ENCODE measurements at places on chromosomes 7 and 10. TPM values are rescaled to one million over a fixed set of nuclear protein-coding genes. Genes with fewer than 3 reads are reported as not detected.
A peak's percentile ranks its signal among the peaks of the same experiment; 100 is the strongest.

- H3K4me3 ChIP-seq = no peak overlapping the region
- no peak overlapping the region for H3K27ac ChIP-seq
- no peaks in the 10 kb centered on the region for H3K36me3 ChIP-seq
- DNase-seq = no peak
- peaks cover 9% of the 10 kb centered on the region for H3K27me3 ChIP-seq
- H3K4me1 ChIP-seq = no peaks in the 10 kb centered on the region
Observed at GRCh38 chr7:101363196-101363733, 590 bp downstream of the COL26A1 start.

GRCh38 chr10:50552308-50552707, 71.4 kb downstream of the SGMS1 start:
- H3K36me3 ChIP-seq = peaks cover 10% of the 10 kb centered on the region
- H3K27ac ChIP-seq = no peak overlapping the region
- H3K4me1 ChIP-seq = peaks cover 34% of the 10 kb centered on the region
- DNase-seq = no peak

- H3K27me3 ChIP-seq = peaks cover 12% of the 10 kb centered on the region
- no peak overlapping the region for H3K27ac ChIP-seq
- no peak for DNase-seq
- H3K4me1 ChIP-seq = no peaks in the 10 kb centered on the region
- H3K36me3 ChIP-seq = no peaks in the 10 kb centered on the region
Observed at GRCh38 chr10:1853801-1854200, 116.5 kb upstream of the ADARB2 start.

GRCh38 chr10:112835217-112835715, 114.8 kb upstream of the TCF7L2 start:
- no peaks in the 10 kb centered on the region for H3K27me3 ChIP-seq
- no peaks in the 10 kb centered on the region for H3K36me3 ChIP-seq
- H3K27ac ChIP-seq = no peak overlapping the region
- no peak for DNase-seq
- H3K4me1 ChIP-seq = no peaks in the 10 kb centered on the region

GRCh38 chr10:97584798-97585438, 729 bp downstream of the HOGA1 start:
- no peak overlapping the region for H3K4me3 ChIP-seq
- H3K27ac ChIP-seq = no peak overlapping the region
- no peaks in the 10 kb centered on the region for H3K4me1 ChIP-seq
- H3K27me3 ChIP-seq = no peaks in the 10 kb centered on the region
- no peak for DNase-seq
- no peaks in the 10 kb centered on the region for H3K36me3 ChIP-seq

DNA sequence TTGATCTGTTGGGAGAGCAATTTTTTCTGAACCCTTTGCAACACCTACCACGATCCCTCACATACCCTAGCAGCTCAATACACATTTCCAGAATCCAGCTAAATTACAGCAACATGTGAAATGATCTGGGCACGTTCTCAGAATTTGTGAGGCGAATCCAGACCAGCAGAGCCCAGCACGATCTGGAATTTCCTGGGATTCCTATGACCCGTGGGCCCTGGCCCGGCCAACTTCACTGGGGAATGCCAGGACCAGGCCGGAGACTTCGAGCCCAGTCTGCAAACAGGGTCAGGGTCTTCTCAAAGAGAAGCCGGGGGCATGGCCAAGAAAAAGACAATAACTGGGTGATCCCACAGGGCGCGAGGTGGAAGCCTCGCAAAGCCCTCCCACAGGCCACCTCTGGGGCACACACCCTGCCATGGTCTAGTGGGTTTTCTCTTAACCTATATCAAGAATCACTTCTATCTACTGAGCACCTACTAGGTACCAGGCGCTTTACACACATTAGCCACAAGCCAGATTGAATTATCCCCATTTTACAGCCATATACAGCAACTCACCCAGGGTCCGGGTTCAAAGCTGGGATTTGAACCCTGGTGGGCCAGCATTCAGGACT, 33.8 kb downstream of the FAM53B start:
- peaks cover 21% of the 10 kb centered on the region for H3K36me3 ChIP-seq
- H3K4me3 ChIP-seq = no peak overlapping the region
- H3K4me1 ChIP-seq = peaks cover 20% of the 10 kb centered on the region
- no peak for DNase-seq

DNA sequence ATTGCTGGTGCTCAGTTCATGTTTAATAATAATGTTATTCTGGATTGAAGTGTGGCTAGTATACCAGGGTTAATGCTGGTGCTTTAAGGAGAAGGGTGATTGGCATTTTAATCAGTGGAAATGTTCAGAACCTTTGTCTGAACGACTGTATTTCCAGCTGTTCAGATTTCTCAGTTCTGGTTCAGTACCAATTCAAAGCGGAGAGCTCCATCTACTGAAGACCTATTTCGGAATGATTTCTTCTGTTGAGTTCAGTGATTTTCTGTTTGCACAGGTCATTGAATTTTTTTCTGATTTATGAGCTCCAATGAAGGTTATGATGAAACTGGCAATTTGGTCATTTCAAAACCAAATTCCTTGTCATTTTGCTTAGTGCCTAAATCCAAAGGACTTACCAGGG, 160.1 kb downstream of the EXOC4 start:
- H3K27me3 ChIP-seq = no peaks in the 10 kb centered on the region
- H3K36me3 ChIP-seq = no peaks in the 10 kb centered on the region
- no peak overlapping the region for H3K27ac ChIP-seq
- H3K4me3 ChIP-seq = no peak overlapping the region
- DNase-seq = no peak
- no peaks in the 10 kb centered on the region for H3K4me1 ChIP-seq

DNA sequence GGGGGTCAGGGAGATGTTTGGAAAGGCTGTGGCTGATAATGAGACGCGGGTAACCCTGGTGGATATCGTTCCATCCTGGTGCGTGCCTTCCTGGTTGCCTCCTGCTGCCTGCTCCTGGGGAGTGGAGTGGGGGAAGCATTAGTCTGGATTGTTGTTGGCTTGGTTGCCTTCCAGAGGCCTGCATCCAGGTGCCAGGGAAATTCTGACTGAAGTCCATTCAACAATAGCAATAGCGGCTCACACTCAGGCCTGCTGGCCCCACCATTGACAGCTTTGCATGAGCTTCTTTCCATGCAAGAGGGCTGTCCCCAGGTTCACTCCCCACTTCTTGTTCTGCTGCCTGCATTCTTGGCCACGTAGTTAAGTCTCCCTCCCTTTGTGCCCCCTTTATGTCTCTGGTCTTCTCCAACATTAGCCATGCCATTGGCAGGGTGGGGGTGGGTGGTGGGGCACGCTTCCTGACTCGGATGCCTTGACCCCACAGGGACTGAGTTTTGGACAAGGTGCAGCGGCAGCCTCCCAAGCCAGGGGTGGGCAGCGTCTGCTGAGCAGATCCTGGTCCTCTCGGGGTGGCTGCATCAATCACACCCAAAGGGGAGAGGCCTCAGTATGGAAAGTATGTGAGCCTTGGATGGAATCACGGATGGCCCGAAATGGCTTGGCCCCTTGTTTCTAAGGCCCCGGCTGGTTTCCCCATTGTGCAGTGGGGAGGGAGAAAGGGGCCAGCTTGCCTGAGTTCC, 150.2 kb downstream of the GRK5 start:
- no peak overlapping the region for H3K4me3 ChIP-seq
- H3K27ac ChIP-seq = no peak overlapping the region
- no peaks in the 10 kb centered on the region for H3K27me3 ChIP-seq
- no peaks in the 10 kb centered on the region for H3K36me3 ChIP-seq
- no peak for DNase-seq
- H3K4me1 ChIP-seq = no peaks in the 10 kb centered on the region

DNA sequence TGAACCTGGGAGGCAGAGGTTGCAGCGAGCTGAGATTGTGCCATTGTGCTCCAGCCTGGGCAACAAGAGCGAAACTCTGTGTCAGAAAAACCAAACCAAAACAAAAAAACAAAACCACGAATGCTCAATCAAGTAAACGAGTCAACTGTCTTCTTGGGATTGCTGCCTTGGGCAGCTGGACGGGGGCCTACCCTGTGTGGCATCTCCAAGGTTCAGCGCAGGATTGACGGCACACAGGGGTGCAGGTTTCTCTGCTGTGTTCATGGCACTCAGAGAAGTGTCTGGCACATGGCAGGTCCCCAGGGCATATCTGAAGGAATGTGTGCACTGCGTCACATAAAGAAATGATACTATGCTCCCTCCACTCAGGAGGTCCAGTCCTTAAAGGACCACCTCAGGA, 25.2 kb upstream of the CRYGN start:
- H3K27me3 ChIP-seq = peaks cover 3% of the 10 kb centered on the region
- H3K4me3 ChIP-seq = no peak overlapping the region
- no peak overlapping the region for H3K27ac ChIP-seq
- no peak for DNase-seq
- H3K4me1 ChIP-seq = no peaks in the 10 kb centered on the region

DNA sequence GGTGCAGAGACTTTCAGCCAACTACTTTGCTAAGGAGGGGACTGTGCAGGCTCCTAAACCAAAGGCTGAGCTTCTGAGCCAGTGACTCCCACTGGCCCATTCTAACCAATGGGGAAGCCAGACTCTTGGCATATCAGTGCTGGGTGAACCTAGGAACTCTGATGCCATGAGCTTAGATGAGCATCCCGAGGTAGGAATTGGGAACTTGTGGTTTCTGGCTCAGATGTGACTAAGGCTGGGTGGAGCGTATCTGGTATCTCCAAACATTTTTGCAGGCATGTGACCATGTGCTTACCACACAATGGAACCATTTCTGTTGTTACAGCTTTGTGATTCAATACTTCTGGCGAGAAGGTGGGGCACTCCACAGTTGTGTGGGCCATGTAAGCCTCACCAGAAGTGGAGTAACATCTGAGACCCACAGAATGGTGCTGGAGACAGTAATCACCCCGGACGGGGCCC, 2.5 kb upstream of the AVPI1 start:
- peaks cover 32% of the 10 kb centered on the region for H3K4me1 ChIP-seq
- peak; percentile 21 for DNase-seq
- no peaks in the 10 kb centered on the region for H3K36me3 ChIP-seq
- H3K27ac ChIP-seq = peak overlapping the region; percentile 66
- no peak overlapping the region for H3K4me3 ChIP-seq

Gene CTTNBP2
- total RNA-seq = not detected

Gene SYNPO2L
- not detected for total RNA-seq

Gene ACSM6
- not detected for total RNA-seq

Data from K562 (cell line).